ENCODE measurements at places on chromosomes 11 and 22.

GRCh38 chr11:72327606-72328005 is 83.6 kb upstream of the PHOX2A start:
- DNase-seq = no peak

GRCh38 chr11:12106501-12106900 is 3.9 kb upstream of the MICAL2 start:
- DNase-seq = no peak

- no peak for DNase-seq
These were observed 62.5 kb upstream of the OR4B1 start for GRCh38 chr11:48154151-48154550.

GRCh38 chr11:130652671-130653335 is 204.4 kb downstream of the ADAMTS15 start:
- no peak for DNase-seq

- no peak for DNase-seq
These were observed 286.9 kb downstream of the CNTN5 start for GRCh38 chr11:99307510-99308088.

DNA sequence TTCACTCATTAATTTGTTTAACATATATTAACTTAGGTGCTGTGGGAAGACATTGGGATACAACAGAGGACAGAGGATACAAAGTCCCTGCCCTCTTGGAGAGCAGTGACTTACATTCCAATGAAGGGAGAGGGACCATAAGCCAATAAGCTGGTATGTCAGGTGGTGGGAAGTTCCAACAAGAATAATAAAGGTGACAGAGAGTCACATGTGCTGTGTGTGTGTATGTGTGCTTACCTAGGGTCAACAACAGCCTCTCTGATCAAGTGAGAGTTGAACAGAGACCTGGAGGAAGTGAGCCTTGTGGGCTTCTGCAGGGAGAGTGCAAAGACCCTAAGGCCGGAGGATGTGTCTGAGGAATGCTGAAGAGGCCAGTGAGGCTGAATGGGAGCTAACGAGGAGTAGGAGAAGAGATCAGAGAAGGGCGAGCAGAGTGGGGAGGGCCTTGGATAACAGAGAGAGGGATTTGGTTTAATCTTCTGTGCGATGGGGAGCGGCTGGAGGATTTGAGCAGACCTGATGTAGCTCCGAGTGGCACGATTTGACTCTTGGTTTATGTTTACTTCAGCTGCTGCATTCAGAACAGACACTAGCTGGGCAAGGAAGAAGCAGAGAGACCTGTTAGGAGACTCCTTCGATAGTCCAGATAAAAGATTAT is 35.3 kb downstream of the MAP6 start:
- no peak for DNase-seq

GRCh38 chr11:75598264-75598663 is 36.2 kb downstream of the SERPINH1 start:
- DNase-seq = no peak

DNA sequence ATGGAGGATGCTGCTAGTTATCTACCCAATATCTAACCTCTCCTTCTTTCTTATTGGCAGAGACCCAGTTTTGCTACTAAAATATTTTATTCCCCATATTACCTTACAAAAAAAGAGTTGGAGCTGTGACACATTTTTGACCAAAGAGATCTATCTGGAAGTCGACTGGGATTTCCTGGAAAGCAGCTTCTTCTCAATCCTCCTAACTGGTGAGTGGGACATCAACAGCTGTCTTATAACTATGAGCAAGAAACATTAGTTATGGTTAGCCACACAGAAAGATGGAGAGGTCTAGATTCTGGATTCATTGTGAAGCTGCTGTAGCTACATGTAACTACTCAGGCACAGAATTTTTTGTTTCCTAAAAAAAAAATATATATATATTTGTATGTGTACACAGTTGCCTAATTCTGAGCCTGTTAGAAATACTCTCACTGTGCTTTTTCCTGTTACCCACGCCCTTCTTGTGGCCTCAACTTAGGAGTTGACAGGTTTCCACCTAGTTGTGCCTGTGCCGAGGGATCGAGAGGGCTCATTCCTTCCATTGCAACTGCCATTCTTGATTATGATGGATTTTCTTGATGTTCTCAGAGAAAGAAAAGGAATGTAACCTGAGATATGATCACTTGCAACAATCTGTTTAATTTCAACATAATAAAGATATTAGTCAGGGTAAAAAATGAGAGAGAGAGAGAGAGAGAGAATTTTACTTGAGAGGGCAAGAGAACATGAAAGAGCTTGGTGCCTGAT is 142.0 kb downstream of the SLC17A6 start:
- DNase-seq = no peak

DNA sequence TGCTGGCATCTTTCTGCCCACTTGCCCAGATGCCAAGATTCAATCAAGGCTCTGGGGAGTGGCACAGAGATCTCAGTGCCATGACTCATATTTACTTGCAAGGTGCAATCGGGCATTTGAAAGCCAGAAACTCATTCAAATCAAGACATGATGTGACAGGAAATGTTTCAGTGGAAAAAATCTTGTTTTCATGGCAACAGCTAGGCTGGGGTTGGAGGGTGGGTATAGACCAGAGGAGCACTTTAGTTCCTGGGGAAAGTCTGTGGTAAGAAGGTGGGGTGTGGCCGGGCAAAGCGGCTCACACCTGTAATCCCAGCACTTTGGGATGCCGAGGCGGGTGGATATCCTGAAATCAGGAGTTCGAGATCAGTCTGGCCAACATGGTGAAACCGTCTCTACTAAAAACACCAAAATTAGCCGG is 1.2 kb downstream of the MAJIN start:
- DNase-seq = peak; percentile 53

DNA sequence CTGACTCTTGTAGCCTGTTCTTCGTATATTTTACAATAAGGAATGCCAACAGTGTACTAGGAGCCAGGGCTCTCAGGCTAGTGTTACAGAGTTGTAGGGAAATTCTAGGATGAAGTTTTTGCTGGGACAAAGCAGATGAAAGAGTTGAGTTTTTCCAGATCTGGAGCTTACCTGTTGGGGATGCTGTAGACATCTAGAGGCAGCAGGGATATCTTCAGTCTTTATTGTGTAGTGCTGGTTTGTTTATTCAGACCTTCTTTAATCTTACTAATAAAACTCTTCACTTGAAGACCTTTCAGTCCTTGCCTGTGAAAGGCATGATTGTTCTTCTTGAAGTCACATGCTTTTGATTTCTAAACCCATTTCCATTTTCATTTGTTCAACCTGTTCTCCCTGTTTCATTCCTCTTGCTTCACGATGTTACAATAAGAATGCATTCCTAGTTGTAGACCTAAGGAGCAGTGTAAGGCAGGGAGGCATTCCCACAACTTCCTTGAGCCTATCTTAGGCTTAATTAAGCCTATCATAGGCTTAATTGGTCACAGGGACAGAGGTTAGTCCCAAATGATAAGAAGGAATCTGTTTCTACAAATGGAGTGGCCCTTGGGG is 7.9 kb upstream of the SLC37A2 start:
- DNase-seq = no peak

DNA sequence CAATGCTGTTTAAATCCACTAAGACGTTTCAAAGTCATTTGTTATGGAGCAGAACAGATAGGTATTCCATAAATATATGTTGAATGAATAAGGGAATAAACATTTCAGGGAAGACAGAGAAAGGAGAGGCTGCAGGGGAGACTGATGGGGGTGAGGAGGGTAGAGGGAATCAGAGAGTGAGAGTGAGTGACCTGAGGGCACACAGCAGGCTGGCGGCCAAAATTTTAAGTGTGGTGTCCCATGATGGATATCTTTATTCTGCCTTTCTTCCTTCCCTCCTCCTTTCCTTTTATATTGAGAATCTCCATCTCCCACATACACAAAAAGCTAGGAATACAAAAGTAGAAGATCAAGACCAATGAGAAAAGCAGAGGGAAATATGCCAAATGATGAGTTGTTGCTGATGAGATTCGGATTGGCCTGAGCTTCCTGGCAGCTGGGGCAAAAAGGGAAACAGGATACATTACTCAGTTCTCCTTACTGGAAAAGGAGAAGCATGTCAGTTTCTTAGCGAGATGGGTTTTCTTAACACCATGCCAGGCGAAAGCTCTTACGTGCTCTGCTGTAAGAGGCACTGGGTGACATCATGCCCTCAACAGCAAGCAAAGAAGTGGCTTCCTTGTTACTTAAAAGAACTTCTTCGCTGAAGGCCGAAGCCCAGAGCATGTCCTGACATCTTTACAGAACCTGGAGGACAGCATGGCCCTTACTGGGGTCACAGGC is 11.2 kb upstream of the CYTH4 start:
- no peak for DNase-seq

DNA sequence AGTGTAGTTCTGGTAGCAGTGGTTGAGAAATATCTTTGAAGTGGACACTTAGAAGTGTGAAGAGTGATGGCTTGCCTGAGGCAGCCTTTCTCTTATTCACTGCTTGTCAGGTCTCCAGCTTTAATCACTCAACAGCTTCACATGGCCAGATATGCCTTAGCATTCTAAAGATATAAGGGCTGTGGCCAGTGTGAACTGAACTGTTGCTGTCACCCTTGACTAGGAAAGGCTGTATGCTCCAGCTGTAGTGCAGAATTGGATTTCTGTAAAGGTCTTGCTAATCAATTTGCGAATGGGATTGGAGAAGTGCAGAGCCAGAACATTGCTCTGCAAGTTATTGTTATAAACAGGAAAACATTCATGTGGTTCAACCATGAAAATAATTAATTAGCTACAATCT is 266.7 kb downstream of the TMEM135 start:
- DNase-seq = no peak

DNA sequence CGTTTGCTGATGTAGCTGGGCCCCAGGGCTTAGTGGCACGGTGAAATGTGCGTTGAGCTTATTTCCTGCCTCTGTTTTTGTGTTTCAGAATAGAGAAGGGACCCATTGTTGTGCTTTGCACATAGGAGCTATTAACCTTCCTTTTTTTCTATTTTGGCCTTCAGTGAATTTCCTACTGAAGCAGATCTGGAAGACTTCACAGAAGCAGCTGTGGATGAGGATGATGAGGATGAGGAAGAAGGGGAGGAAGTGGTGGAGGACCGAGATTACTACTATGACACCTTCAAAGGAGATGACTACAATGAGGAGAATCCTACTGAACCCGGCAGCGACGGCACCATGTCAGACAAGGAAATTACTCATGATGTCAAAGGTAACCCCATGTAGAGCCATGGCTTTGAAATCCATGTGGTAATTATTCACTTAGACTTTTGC is 37.4 kb upstream of the ST14 start:
- peak; percentile 41 for DNase-seq

DNA sequence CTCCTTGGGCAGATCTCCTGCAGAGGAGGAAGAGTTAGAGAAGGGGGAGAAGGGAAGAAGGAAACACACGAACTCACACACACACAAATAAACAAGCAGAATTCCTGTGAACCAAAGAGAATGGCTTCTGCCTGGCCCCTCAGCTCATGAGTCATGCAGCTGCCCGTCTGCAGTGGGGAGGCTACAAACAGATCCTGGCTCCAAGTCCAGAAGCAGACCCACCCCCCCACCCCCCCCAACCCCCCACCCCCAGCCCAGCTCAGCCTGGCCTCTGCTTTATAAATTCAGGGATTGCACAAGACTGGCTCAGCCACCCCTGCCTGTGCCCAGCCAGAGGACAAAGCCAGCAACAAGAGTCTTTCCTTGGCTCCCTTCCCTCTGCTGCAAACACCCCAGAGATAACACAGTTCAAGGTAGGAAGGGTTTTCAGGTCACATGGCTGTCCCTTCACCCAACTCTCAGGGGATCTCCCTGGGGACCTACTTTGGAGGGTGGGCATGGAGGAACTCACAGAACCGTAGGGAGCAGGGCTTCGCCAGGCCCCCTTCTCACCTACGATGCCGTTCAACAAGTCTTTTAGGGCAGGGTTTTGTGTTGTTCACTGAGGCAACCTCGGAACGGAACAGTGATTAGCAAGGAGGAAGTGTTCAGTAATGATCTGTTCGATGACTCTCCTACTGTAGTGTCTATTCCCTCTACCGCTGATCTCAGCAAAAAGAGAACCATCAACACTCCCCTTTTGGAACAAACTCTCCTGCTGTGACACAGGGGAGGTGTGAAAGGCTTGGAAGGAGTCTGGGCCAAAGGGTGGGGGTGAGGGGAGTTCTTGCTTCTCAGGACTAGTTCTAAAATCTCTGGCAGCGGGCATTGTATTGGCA is 35.5 kb downstream of the RPL27A start:
- no peak for DNase-seq

DNA sequence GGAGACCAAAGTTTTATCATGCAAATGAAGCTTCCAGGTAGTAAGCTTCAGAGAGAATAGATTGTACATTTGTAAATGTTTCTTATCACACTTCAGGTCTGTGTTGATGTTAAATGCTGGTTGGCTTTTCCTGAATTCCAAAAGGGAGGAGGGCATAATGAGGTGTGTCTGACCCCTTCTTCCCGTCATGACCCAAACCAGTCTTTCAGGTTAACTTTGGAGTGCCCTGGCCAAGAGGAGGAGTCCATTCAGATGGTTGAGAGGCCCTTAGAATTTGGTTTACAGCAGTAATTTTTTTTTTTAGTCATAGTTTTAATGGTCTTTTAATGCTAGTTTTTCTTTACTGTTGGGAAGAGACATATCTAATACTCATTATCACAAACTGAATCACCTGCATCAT is 2.5 kb downstream of the OR6X1 start:
- DNase-seq = no peak

- no peak for DNase-seq
These were observed 10.6 kb downstream of the PITPNM1 start for GRCh38 chr11:67494371-67495233.

DNA sequence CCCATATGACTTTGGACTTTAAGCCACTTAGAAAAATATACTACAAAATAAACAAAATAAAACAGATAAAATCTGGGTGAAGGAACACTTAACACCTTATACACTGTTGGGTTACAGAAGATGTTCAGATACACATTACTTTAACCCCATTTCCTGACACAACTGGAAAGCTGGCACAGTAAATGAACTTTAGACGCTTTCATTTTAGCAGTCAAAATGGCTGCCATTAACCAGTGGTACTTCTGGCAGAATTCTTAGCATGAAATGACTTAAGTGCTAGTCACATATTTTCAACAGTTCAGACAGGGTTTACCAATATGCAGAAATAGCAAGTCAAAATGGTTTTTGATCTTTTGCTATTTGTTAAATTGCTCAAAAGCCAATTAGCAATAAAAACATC is 37.9 kb downstream of the PIK3C2A start:
- DNase-seq = no peak

DNA sequence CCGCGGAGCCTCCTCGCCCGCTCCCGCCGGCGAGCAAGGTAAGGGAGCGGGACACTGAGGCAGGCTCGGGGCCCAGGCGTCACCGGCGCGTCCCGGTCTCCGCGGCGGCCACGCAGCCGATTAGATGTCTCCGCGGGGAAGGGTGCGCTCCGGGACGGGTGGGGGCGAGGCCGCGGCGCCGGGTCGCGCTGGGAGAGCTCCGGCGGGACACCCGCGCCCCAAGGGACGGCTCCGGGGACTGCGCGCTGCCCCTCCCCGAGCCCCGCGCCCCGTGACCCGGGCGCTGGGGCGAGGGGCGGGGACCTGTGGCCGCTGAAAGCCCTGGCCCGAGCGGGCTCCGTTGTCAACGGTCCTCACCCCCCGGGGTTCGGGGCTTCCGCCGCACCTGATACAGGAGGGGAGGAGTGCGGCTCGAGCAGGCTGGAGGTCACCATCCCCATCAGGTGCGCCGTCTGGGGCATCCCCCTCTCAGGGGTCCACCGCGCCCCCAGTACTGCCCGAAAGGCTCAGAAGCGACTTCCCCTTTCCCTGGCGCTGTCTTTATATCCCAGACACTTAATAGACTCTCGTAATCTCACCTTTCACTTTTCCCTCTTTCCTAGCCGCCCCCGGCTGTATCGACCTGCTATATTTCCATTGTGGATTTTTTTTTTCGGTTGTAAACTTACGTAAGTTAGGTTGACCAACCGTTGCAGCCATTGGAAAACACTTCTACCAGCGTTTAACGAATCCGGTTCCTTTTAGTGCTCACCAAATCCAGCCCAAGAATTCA is 573 bp downstream of the PPFIA1 start:
- DNase-seq = peak; percentile 33

Measured in activated CD4-positive, alpha-beta T cell treated with anti-CD3 and anti-CD28 coated beads, Interleukin-2, amount 50 U/mL, for 48 hours (primary cell).